ENCODE measurements at places on chromosomes 7 and 10.

DNA sequence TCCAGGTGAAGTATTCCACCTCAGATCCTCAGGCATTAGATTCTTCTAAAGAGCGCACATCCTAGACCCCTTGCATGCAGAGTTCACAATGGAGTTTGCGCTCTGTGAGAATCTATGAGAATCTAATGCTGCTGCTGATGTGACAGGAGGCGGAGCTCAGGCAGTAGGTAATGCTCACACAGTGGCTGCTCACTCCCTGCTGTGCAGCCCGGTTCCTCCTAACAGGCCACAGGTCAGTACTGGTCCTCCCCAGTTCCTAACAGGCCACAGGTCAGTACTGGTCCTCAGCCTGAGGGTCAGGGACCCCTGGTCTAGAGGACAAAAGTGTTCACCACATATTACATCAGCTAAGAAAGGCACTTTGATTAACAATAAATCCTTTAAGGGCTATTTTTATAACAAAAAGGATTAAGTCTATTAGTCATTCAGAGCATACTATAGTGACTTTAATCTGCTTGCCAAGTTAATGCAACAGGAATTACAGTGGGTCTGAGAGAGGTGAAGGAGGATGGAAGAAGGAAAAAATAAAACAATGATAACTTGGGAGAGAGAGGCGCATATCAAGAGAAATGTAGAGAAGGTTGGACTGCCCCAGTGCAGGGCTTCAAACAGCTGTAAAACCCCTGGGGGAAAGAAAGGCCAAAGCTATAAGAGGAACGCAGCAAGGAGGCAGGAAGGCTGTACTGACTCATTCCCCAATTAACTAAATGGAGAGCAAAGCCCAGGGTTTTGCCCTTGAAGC lies 49.2 kb downstream of the CUL2 start:
- no peak for DNase-seq

DNA sequence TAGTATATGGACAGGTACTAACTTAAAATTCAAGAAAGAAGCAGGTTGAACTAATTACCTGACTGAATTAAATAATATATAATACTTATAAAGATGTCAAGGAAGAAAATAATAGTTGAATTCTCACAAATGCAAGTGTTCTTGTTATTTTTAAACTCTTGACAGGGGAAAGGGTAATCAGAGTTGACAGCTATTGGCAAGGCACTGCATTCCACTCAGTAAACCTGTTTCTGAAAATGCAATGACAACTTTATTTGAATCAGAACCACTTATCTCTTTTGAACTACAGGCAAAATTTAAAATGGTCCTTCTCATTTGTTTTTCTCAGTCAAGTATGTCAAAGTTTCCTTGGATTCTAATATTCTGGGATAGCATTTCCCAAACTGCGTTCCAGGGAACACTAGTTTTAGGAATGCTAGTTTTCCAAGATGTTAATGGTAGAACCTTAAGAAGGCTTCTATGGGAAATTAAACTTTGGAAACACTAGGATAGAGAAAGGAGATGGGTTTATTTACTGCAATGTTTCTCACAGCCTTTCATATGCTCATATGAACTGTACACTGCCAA lies 103.7 kb upstream of the LRRN3 start:
- no peak for DNase-seq

GRCh38 chr7:151237244-151238189 lies 5.2 kb downstream of the CHPF2 start:
- DNase-seq = no peak

- DNase-seq = no peak
Measured at GRCh38 chr7:44533301-44534055, 7.7 kb downstream of the NPC1L1 start.

DNA sequence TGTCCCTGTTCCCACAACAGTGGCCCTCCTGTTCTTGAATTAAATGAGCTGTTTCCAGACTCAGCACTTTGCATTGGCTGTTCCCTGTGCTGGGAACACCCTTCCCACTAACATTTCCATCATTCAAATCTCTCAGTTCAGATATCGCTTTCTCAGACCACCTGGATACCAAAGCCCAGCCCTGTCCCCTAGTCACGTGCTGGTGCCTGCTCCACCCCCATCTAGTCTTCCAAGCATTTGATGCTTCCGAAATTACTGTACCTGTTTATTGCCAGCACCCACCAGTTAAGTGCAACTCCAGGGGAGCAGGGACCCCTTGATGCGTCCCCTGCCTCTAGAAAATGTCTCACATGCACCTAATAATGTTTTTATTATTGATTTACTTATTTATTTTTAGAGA lies 3.0 kb upstream of the SLC29A4 start:
- no peak for DNase-seq

- no peak for DNase-seq
Measured at GRCh38 chr7:87234949-87235348, 15.4 kb upstream of the TMEM243 start.

GRCh38 chr10:81179805-81180452 lies 642.2 kb downstream of the SH2D4B start:
- DNase-seq = no peak

DNA sequence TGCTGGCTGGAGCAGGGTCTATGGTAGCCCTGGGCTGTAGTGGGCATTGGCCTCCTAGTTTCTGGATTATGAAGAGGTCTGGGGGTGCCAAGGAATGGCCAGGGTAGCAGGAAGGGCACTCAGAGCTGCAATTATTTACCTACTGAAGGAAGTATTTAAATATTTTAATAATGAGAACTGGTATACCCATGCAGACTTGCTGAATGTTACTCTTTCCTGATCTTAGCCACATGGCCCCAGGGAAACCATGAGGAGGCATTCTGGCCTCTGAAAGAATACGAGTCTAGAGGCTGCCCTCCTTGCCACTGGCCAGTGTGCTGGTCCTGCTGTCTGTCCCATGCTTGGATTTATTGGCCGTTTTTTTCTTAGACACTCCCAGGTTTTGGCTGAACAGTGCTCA lies 599.7 kb downstream of the LRMDA start:
- no peak for DNase-seq

DNA sequence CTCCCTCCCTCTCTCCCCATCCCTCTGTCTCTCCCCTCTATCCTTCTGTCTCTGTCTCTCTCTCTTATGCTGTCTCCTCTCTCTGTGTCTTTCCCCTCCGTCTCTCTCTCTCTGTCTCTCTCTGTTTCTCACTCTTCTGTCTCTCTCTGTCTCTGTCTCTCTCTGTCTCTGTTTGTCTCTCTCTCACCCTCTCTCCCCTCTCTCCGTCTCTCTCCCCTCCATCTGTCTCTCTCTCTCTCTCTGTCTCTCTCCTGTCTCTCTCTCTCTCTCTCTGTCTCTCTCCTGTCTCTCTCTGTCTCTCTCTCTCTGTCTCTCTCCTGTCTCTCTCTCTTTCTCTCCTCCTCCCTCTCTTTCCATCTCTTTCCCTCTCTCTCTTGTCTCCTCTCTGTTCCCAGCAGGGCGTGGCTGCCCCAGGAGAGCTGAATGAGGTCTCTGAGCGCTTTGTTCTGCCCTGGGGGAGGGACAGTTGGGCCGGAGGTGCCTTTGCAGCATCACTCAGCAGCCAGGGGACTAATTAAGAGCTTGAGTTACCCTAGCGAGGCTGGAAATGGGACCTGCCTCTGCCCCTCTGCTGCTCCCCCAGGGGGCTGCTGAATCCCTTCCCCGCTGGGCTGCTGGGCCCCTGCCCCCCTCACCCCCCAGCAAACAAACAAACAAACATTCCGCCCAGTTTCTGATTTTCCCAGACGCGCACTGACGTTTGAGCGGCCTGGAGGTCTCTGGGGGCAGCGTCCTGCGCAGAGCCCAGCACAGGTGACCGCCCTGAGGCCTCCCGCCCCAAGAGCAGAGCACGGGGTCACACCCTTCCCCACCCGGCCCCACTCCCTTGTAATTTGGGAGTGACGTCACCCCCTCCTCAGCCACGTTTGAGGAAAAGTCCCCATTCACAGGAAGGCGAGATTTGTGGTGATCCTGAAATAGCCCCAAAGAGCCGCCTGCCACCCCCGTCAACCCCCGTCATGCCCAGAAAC lies 68.1 kb downstream of the PDGFA start:
- DNase-seq = no peak

GRCh38 chr7:42953994-42954393 lies 21.8 kb downstream of the MRPL32 start:
- DNase-seq = no peak

All from NCI-H2107 (cell line).